ENCODE measurements at places on chromosomes 11 and 22.

DNA sequence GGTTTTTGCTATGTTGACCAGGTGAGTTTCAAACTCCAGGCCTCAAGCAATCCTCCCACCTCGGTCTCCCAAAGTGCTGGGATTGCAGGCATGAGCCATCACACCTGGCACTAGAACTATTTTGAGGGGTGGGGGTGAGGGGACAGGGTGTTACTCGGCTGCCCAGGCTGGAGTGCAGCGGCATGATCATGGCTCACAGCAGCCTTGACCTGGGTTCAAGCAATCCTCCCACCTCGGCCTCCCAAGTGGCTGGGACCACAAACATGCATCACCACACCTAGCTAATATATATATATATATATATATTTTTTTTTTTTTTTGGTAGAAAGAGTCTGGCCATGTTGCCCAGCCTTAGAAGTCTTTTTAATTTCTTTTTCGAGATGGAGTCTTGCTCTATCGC, 17.1 kb upstream of the IFITM3 start:
- DNase-seq: no peak

- no peak for DNase-seq
Measured at GRCh38 chr11:86150847-86151173, 81.9 kb upstream of the PICALM start.

DNA sequence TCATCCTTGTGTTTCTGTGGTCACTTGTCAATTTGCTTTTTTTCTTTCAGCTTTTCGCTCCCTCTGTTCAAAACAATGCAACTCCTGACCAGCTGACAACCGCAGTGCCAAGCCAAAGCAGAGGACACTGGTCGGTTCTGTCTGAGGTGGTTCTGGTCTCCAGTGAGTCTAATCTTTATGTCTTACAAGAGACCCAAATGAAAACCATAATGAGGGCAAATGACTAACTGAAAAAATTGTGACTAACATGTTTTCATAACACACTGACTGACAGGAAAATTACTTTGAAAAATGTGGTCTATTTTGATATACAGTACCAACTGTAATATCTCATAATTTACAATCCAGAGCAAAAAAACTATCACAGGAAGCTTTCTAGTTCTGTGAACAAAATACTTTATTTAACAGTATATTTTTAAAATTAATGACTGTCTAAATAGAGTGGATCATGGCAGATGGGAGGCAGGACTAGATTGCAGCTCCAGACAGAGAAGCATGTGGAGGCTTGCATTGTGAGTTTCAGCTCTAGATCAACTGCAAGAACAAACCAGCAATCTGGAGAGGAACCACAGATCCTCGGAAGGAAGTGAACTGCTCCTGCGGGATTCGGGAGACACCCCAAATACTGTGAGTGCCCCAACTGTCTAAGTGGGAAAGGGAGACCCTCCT, 311.8 kb downstream of the SBF2 start:
- DNase-seq: no peak

- no peak for DNase-seq
Measured at GRCh38 chr11:114284021-114284420, 12.2 kb upstream of the NNMT start.

DNA sequence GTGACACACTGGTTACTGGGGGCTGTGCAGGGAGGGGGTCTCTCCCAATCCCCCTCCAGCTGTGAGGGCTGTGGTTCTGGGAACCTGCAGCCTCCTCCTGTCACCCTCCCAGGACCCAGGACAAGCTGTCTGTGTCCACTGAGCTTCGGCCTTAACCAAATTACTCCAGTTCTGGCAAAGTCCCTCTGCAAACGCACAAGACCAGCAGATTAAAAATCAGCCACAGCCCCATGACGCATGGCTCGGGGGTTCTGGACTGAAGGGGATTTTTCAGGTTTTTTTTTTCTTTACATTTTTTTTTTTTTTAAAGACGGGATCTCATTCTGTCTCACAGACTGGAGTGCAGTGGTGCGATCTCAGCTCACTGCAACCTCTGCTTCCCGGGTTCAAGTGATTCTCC, 32.2 kb upstream of the A4GALT start:
- no peak for DNase-seq

- DNase-seq: no peak
Measured at GRCh38 chr22:19966908-19967750, 25.5 kb upstream of the TXNRD2 start.

GRCh38 chr11:134398644-134399292, 13.3 kb downstream of the B3GAT1 start:
- DNase-seq: no peak

DNA sequence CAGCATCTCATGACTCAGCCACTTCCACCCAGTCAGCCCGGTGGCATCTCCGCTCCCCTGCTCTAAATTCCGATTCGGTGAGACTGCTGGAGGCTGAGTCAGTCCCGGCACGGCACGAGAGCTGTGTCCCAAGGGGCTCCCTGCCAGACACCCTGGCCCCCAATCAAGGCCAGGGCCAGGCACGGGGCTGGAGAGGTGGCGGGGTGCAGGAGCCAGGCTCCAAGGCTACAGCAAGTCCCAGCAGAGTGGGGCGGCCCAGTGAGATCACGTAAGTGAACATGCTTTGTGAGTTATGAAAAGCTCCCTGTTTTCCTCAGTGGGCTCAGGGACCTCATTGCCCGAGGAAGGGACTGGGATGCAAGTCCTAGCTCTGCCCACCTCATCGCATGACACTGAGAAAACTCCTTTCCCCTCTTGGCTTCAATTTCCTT, 3.0 kb downstream of the C11orf68 start:
- no peak for DNase-seq

GRCh38 chr22:29641700-29642330, 38.4 kb downstream of the NF2 start:
- DNase-seq: no peak

DNA sequence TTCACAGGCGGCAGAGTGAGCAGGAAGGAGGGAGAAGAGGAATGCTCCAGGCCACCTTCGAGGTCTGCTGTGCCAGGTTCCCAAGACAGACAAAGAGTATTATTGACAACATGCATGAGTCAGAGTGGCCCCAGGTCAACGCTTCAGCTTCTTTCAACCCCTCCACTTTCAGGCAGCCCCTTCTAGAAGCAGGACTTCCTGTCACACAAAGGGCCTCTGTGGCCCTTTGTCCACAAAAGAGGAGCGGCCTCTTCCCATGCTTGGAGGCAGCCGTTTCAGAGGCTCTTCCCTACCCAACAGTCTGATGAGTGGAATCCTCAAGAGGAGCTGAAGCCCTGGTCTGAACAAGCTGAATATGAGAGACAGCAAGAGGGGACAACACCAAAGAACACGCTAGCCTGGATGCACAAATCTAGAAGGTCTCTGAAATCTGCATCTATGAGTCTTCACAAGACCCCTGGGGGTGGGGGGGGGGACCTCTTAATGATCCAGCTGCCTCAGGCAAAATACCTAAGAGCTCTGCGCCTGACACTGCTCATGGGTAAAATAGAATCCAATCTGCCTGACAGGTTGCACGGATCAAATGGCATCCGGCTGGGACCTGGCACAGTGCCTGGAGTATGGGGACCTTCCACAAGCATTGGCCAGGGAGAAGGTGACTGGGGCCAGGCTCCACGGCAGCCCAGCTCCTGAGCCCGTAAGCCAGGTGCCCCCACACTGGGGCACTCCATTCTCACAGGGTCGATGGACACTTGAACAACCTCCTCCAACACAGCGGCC, 67.5 kb downstream of the PACSIN2 start:
- DNase-seq: no peak

- no peak for DNase-seq
Measured at GRCh38 chr11:123183391-123184099, 11.5 kb downstream of the CLMP start.

DNA sequence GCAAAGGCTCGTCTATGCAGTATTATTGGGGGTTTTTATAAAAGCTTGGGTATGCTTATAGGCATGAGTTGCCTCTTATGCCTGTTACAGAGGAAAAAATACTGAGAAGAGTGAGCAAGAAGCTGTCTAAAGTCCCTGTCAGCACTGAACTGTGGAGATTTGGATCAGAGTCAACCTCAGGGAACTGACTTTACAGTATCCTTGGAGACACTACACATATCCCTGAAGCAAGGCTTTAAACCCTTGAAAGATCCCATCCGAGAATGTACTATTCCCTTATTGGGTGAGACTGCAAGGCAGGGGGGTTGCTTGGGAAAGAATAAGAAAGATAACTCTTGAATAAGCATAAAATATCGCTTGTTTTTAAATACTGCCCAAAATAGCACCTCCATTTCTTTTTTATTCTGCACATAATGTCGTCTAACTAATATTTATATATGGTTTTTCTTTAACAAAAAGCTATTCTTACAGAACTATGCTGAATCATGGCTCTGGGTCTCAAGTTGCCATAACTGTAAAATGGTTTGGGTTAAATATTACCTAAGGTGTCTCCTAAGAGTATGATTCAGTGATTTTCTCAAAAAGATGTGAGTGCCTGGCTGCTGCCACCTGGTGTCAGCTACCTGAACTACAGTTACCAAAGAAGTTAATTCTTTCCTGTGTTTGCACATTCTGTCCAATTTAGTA, 1062.8 kb downstream of the DLG2 start:
- DNase-seq: no peak

GRCh38 chr11:126530416-126530815, 174.9 kb downstream of the ST3GAL4 start:
- DNase-seq: no peak

GRCh38 chr22:37166675-37167066, 17.0 kb upstream of the IL2RB start:
- DNase-seq: peak; percentile 68

DNA sequence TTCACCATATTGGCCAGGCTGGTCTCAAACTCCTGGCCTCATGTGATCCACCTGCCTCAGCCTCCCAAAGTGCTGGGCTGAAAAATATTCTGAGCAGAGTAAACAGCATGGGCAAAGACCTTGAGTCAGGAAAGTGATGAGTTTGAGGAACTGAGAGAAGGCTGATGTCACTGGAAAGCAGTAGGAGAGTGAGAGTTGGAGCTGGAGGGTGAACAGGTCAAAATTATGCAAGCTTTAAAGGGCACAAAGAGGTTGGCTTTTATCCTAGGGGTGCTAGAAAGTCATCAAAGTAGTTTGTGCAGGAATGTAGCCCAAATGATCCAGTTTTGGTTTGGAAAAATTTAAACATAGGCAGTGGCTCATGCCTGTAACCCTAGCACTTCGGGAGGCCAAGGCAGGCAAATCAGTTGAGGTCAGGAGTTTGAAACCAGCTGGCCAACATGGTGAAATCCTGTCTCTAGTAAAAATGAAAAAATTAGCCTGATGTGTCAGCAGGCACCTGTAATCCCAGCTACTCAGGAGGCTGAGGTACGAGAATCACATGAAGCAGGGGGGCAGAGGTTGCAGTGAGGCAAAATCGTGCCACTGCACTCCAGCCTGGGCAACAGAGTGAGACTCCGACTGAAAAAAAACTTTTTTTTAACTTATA, 44.7 kb upstream of the CXCR5 start:
- DNase-seq: no peak

- DNase-seq: no peak
Measured at GRCh38 chr11:107757661-107758060, 45.8 kb upstream of the SLN start.

- no peak for DNase-seq
Measured at GRCh38 chr22:21865041-21865440, 2.4 kb downstream of the MAPK1 start.

- DNase-seq: no peak
Measured at GRCh38 chr11:76669901-76670484, 554 bp downstream of the LRRC32 start.

DNA sequence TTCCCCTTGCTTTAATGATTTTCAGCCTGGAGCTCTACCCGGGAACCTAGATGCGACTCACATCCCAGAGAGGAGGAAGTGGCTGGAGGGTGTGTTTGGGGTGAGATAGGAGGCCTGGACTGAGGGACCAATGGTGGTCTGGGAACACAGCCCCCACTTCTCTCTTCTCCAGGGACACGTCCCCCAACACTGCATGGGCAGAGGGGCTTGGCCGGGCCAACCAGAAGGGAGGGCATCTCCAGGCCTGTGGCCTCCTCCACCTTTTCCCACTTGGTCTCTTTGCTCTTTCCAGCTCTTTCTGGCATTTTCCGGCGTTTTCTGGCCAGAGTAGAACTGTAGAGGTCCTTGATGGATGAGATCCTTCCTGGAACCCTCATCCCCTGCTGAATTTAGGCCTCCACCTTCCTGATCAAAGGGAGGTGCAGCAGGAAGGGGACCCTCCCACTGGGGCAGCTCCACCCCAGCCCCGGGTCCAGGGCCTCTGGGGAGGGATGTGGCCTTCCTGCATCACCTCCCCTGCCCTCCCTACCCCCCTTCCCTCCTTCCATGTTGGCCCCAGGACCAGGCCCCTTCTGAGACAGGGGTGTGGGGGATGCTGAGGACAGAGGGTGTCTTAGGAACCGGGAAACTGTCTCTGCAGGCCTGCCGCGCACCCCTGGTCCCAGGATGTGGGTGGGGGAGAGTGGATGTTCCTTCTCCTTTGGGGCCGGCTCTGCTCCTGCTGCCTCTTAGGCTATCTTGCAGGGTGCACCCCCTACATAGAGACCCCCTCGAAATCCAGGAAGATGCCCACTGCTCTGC, 24.4 kb downstream of the MRGPRG start:
- no peak for DNase-seq

DNA sequence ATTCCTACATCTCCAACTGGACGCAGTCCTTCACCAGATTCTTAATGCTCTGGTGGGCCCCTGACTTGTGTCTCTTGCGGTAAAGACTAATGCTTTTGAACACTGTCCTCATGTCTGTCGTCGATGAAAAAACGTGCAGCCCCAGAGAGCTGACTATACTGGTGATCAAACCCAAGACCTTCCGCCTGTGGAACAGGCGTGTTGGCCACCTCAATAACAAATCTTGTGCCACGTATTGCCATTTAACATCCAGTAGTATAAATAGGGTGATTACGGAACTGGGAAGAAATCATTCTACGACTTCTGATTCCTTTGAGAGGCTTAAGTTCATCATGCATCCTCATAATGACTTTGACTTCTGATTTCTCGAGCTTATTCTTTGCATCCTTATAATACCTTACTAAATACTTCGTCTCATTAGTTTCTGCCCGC, 45.6 kb downstream of the OR4D9 start:
- no peak for DNase-seq

- DNase-seq: no peak
Measured at GRCh38 chr11:74412321-74412720, 14.1 kb upstream of the PGM2L1 start.

DNA sequence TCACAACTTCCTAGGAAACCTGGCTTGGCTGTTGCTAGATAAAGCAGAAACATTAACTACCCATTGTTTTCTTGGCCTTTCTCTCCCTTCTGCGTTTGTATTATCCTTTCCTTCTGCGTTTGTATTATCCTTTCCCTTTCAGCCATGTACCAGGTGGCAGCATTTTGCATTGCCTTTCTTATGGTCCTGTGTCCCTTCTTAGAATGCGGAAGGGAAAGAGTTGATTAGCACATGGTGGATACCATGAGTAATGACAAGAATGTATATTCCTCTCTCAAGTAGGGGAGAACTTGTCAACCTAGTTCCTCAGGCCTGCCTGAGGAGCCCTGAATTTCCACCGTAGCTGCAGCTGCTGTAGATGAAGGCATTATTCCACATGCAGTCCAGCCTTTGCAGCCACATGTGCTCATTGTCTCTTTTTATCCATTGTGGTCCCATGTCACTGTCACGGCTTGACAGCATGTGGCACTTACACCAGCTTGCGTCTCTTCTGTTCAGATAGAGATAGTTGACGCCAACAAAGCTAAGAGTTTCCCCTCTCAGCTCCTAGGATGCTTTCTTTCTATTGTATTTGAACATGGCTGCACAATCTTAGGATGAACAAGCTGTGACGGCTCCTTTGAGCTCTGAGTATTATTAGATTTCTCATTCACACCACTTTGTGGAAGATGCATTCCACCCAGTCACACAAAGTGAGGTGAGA, 44.8 kb downstream of the SLN start:
- DNase-seq: no peak

- DNase-seq: no peak
Measured at GRCh38 chr11:8615291-8616032, 21.4 kb upstream of the STK33 start.

- no peak for DNase-seq
Measured at GRCh38 chr11:82536706-82537105, 197.0 kb downstream of the FAM181B start.
